A549 (cell line): ENCODE measurements at places on chromosomes 1 and 21. TPM values are rescaled to one million over a fixed set of nuclear protein-coding genes. Genes with fewer than 3 reads are reported as not detected.

GRCh38 chr1:88571506-88571905 is 112.6 kb upstream of the PKN2 start:
- no peak for DNase-seq

DNA sequence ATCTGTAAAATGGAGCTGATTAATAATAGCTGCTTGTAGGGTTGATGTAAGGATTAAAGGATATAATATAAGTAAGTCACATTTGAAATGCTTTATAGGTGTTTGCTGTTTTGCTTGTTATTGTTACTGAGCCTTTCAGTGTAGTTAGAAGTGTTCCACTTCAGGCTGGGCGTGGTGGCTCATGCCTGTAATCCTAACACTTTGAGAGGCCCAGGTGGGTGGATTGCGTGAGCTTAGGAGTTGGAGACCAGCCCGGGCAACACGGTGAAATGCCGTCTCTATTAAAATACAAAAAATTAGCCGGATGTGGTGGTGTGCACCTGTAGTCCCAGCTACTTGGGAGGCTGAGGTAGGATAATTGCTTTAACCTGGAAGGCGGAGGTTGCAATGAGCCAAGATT is 12.2 kb downstream of the TRNAU1AP start:
- DNase-seq = no peak

Gene LAMTOR5
- polyA plus RNA-seq = 217 to 254 TPM (median 251 TPM) in 3 replicates

Gene LCE3E
- polyA plus RNA-seq = not detected in 3 replicates

Gene KCNK2
- polyA plus RNA-seq = 0.04 to 0.07 TPM (median 0.07 TPM) in 3 replicates

Gene MROH7
- not detected in 3 replicates for polyA plus RNA-seq

- no peak for DNase-seq
Measured at GRCh38 chr1:5317391-5317790, 663.0 kb downstream of the AJAP1 start.

Gene TBX15
- 0.03 TPM in 1 of 3 replicates, not detected in the others for polyA plus RNA-seq

DNA sequence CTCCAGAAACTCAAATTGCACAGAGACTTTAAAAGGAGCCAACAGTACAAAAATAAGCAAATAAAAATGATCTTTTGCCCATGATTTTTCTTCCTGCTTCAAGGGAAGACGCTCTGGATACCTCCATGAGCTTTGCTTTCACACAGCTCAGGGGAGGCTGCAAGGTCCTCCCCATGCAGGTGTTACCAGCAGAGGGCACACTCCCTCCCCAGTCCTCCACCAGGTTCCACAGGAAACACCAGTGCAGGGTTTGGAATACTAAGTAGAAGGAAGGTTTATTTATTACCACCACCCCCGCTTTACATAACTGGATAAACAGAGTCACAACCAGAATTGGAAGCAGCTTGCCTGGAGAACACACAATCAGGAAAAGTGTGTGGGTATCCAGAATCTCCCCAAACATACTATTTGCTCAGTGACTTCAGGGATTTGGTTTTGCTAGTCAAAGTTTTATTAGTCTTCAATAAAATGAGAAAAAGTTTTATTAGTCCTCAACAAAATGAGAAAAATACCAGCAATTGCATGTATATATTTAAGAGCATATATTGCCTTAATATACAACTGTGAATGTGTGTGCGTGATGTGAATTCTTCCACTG is 37.3 kb downstream of the HSD3B1 start:
- peak; percentile 15 for DNase-seq

Gene SLC6A9
- polyA plus RNA-seq = 11.1 to 17.7 TPM (median 17.3 TPM) in 3 replicates

DNA sequence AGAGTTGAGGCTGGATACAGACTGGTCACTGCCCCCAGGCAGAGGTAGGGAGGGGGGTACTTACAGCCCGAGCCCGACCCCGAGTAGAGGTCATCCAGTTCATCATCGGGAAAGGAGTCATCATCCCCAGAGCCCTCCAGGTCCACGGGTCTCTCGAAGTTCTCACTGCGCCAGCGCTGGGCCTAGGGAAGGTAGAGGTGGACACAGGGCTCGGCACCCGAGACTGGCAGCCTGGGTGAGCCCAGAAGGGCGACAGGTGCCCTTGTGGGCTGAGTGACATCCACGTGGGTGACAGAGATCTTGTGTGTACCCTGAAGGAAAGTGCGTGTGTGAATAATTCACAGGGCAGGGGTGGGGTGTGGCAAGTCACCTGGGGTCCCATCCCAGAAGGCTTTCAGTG is 30.0 kb downstream of the SDC3 start:
- no peak for DNase-seq

GRCh38 chr1:175443332-175443731 is 250.8 kb upstream of the KIAA0040 start:
- DNase-seq = no peak
